ENCODE measurements at places on chromosomes 7 and 10. TPM values are rescaled to one million over a fixed set of nuclear protein-coding genes. Genes with fewer than 3 reads are reported as not detected.

GRCh38 chr7:94297397-94297838 lies 97.3 kb upstream of the COL1A2 start:
- no peak for DNase-seq

The PVRIG gene
- total RNA-seq: 52.3 TPM

The ASAH2B gene
- 1.1 TPM for total RNA-seq

The NUTM2E gene
- 0.42 TPM for total RNA-seq

DNA sequence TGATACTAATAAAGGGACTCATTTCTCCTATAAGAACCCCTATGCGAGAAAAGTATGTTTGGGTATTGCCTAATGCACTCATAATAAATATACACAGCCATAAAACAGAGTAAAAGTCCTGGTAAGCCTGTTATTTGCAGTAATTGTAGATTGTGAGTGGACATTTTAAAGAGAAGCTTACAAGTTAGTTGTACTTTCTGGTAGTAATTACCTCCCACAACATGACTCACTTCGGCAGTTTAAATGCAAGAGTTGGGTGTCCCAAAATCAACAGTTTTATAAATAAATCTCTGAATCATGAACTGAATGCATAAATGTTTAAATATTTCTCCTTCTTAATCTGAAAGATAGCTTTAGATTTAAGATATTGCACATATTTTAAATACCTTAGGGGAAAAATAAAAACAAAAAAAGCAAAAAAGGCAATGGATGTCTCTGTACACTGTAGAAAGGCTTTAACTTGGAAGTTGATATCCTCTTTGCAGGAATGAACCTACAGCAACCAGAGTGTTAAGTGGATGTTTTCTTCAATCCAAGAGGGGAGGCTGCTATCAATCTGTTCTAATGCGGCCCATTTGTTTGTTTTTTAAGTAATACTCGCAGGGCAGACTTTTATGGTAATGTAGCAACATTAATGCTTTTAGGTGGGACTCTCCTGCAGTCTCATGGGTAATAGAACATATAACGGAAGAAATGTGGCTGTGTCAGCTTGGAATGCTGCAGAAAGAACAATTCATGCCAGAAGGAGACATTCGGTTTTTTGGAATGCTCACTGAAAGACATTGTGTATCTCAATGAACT lies 57.3 kb upstream of the ZEB1 start:
- DNase-seq: no peak

- DNase-seq: no peak
Measured at GRCh38 chr7:16419859-16420258, 1.5 kb downstream of the CRPPA start.

The EBF3 gene
- total RNA-seq: 1.5 TPM

DNA sequence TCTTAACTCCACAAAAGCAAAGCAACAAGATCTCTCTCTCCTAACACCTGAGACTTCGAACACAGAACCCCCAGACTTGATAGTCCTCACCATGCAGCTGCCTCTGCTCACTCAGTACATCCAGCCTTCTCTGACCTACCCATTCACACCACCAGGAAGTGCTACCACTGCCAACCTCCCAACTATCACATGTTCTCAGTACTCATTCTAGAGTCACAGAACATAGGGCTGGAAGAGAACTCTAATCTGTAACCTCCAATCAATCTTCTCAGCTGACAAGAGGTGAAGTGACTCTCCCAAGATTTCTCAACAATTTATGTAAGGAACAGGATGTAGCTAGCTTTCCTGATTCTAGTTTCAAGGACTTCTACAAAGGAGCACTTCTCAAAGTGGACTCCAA lies 3.8 kb downstream of the NUDCD3 start:
- no peak for DNase-seq

DNA sequence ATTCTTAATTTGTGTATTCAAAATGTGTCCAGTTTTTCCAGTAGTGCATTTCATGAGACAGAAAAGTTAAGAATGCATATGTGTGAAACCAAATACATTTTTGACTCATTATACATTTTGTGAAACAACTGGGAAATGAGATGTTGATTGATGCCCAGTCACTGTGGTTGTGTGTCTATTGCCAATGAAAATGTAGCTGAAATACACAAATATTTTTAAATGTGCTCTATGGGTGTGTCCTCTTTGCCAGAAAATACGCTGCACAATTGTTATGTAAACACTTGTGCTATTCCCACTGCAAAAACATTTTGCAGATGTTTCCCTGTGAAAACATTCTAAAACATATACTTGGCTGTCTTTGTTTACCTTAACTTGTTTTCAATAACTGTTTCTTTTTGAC lies 395.2 kb downstream of the TFEC start:
- DNase-seq: no peak

The PPP1R9A gene
- total RNA-seq: 2.2 TPM

GRCh38 chr7:81937091-81937490 lies 167.2 kb upstream of the HGF start:
- no peak for DNase-seq

GRCh38 chr10:100282907-100283306 lies 3.6 kb downstream of the BLOC1S2 start:
- DNase-seq: no peak

The PCDH15 gene
- 0.14 TPM for total RNA-seq

GRCh38 chr10:7475939-7476338 lies 65.1 kb upstream of the SFMBT2 start:
- no peak for DNase-seq

DNA sequence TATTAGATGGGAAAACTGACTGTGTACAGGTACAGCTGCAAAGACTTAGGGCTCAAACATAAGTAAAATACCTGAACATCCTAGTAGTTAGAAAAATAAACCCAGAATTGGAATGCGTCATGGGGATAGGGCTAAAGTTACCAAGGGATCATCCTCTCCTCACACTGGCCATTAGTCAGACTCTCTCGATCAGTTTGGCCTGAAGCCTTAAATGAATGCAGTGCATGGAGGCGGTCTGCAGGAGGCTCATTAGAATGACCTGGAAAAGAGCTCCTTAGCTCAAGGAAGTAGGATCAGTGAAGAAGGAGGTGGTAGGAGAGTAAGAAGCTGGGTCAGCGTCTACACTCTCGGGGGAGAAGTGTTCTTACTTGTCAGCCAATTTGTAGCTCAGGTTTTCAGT lies 35.3 kb downstream of the DENND2A start:
- no peak for DNase-seq

The EVX1 gene
- not detected for total RNA-seq

The CALML5 gene
- 32.6 TPM for total RNA-seq

GRCh38 chr10:78715435-78715834 lies 353.3 kb upstream of the ZMIZ1 start:
- no peak for DNase-seq

The TMEM270 gene
- 0.09 TPM for total RNA-seq

The FGF8 gene
- total RNA-seq: 0.14 TPM

The SEMA3D gene
- 1.3 TPM for total RNA-seq

DNA sequence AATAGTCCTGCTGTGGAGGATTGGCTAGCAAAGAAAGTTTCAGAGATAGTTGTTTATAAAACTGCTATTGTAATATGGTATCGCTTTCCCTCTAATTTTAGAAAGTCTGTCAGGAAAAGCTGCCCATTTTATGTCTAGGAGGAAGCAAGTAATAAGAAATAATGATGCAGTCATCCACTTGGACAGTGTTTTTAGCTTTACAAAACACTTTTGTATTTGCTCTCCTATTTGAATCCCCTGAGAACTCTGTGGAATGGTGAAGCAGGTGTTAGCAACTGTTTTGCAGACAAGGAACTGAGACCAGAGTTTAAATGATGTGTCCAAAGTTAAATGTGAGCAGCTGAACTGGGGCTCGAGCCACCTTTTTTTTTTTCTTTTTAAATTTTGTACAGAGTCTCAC lies 455.8 kb downstream of the XPNPEP1 start:
- no peak for DNase-seq

DNA sequence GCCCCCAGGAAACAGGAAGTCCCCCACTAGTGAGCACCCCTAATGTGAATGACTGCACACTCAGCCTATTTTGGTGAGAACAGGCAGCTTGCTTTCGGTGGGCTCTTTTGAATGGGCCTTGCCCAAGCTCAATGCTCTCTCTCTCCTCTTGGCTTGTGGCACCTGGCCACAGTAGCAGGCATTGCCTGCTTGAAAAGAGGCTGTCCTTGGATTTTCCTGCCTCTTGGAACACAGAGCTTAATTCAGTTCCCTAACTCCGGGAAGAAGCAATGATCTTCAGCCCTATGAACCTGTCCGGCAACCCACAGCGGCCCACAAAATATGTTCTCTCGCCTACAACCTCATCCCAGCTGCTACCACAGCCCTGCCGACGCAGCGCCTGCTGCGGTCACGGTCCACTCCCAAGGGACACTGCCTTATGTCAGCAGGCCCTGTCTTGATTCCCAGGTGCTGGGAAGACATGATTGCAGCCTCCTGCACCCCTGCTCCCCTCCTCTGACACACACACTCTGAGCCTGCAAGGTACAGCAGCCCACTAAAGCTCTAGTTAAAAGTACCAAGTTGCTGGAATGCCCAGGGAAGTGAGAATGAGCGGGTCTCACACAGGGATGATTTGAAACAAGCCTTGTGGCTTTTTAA lies 715.5 kb upstream of the GALNT17 start:
- DNase-seq: no peak

The CHN2 gene
- total RNA-seq: 5.9 TPM

All from thymus (tissue), 14 donors.